Endothelial cell of umbilical vein (primary cell): ENCODE measurements at places on chromosomes 12 and 14.

DNA sequence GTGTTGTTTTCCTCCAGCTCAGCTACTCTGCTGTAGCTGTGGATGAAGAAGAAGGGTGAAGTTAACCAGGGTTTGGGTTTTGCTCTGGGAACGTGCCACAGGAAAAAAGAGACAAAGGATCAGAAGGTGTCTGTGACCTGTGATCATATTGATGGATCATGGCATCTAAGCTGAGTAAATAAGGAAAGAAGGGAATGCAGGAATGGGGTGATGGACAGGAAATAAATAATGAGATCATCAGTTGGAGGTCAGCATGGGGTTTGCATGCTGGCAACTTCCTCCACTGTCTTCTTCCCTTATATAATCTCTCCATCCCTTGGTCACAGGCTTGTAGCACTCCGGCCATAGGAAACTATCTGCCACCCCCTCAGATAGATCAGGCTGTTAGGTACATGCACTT, 430.3 kb upstream of the PDE3A start:
- no peak overlapping the region for H3K4me3 ChIP-seq
- H3K36me3 ChIP-seq: no peaks in the 10 kb centered on the region
- no peaks in the 10 kb centered on the region for H3K27me3 ChIP-seq

GRCh38 chr12:96445691-96446583, 43.4 kb upstream of the CFAP54 start:
- DNase-seq: peak; percentile 100
- no peaks in the 10 kb centered on the region for H3K27me3 ChIP-seq
- H3K36me3 ChIP-seq: peaks cover 4% of the 10 kb centered on the region
- H3K27ac ChIP-seq: peak overlapping the region; percentile 99

DNA sequence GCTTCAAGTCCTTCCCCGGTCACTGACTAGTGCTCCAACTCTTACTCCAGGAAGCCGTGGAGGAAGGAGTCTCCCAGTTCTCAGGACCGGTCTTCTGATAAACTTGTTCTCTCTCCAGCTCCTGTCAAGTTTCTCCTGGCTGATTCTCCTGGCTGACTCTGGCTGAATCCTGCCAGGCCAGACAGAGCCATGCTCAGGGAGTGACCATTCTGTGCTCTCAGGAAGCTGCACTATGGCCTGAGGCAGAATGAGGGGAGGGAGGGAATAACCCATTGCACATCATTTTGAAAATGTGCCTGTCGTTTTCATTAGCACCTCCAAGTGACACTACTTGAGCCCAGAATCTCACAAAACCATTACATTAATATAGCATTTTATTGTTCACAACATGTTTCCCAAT, 80.8 kb downstream of the IFNG start:
- DNase-seq: no peak
- no peak overlapping the region for H3K4me3 ChIP-seq
- H3K27ac ChIP-seq: no peak overlapping the region
- H3K4me1 ChIP-seq: no peaks in the 10 kb centered on the region
- H3K27me3 ChIP-seq: no peaks in the 10 kb centered on the region

GRCh38 chr14:51860825-51861499, 550 bp downstream of the GNG2 start:
- no peak overlapping the region for H3K4me3 ChIP-seq
- H3K27ac ChIP-seq: no peak overlapping the region

- H3K4me3 ChIP-seq: no peak overlapping the region
- no peaks in the 10 kb centered on the region for H3K36me3 ChIP-seq
- no peaks in the 10 kb centered on the region for H3K27me3 ChIP-seq
- H3K4me1 ChIP-seq: no peaks in the 10 kb centered on the region
Observed at GRCh38 chr14:70052990-70053389, 135.8 kb downstream of the SLC8A3 start.

GRCh38 chr14:89085737-89086382, 261.4 kb downstream of the TTC8 start:
- no peak overlapping the region for H3K27ac ChIP-seq
- H3K36me3 ChIP-seq: no peaks in the 10 kb centered on the region
- H3K4me1 ChIP-seq: no peaks in the 10 kb centered on the region
- H3K27me3 ChIP-seq: no peaks in the 10 kb centered on the region
- DNase-seq: no peak

- H3K4me1 ChIP-seq: no peaks in the 10 kb centered on the region
- no peak overlapping the region for H3K27ac ChIP-seq
- no peaks in the 10 kb centered on the region for H3K27me3 ChIP-seq
- DNase-seq: no peak
- H3K36me3 ChIP-seq: no peaks in the 10 kb centered on the region
Observed at GRCh38 chr14:28061006-28061405, 705.6 kb upstream of the FOXG1 start.
